ENCODE measurements at places on chromosomes 3 and 15.

- no peak for DNase-seq
Measured at GRCh38 chr3:25485673-25486072, 57.6 kb downstream of the RARB start.

DNA sequence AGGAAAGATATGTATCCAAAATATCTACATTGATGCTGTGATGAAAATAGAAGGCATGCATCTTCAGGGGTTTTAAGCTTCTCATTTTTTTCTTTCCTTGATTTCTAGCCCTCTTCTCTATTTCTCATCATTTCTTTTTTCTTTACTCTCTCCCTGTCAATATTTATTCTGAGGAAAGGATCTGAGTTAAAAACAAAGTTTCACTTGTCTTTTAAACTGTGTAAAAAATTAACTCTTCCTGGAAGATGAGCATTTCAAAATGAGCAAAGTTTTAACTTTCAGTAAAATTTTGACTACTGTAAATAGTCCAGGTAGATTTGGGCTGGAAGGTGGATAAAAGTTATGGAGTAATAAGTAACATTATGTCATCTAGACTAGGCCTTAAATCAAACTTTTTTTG lies 500.2 kb upstream of the GBE1 start:
- no peak for DNase-seq

- no peak for DNase-seq
Measured at GRCh38 chr15:63221346-63221745, 31.9 kb downstream of the RAB8B start.

GRCh38 chr15:99721104-99721778 lies 12.0 kb downstream of the LYSMD4 start:
- no peak for DNase-seq

DNA sequence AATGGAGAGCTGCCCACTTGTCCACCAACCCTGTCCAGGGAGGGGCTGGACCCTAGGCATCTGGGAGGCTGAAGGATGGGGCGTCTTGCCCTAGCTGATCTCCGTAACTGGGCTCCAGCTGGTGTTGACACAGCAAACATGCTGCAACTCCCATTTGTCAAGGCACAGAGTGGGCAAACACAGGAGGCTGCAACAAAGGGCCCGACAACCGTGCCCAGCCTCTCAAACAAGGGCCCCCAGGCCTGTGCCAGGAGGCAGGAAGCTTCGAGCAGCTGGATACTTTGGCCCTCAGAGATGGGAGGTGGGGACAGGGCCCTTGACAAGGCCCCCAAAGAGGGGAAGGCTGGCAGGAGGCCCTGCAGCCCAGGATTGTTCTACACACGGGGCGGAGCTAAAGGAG lies 64.2 kb upstream of the TMEM115 start:
- no peak for DNase-seq

GRCh38 chr3:127457094-127457475 lies 133.4 kb downstream of the TPRA1 start:
- no peak for DNase-seq

DNA sequence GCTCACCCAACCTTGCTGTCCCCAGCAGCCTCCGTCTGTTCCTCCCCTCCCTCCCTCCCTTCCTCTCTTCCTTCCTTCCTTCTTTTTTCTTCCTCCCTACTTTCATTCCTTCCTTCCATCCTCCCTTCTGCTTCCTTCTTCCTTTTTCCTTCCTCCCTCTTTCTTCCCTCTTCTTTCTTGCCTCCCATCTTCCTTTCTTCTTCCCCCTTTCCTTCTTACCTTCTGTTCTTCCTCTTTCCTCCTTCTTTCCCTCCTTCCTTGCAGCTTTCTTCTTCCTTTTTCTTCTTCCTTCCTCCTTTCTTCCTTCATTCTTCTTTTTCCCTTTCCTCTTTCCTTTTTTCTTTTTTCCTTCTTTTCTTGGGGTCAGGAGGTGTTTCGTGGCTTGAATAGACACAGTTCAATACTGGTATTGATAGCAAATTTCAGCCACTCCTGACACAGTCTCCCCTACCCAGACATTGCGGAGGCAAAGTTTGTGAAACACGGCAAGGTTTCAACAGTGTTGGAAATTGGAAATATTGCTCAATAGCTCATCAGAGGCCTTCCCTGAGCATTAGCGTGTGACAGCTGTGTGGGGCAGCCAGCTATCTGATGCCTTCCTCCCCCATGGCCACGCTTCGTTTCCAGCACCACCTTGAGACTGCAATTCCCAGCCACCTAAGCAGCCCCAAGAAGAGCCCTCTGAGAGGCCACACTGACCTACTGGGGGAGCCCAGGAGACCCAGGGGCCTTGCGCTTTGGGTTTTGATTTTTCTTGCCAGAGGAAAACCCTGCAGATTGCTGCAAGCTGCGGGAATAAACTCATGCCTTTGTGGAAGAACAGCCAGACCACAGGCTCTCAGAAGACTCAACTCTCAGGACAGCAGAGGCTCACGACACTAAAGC lies 82.2 kb downstream of the KLF15 start:
- no peak for DNase-seq

GRCh38 chr15:78651007-78651406 lies 10.0 kb upstream of the CHRNB4 start:
- no peak for DNase-seq

DNA sequence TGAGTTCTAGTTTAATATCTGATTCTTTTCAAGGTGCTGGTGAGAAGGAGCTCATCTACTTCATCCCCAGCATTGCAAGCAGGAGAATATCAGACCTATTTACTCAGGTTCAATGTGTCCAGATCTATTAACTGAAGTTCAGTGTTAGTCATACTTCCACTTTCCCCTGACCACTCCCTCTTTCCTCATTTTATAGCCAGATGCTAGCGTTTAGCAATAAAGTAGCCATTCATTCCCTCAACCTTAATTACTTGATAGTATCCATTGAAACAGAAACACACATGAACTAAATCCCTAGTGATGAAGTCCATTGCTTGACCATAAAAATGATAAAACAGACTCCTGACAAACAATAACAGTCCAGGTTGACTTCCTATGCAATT lies 60.0 kb downstream of the RPL22L1 start:
- no peak for DNase-seq

- peak; percentile 67 for DNase-seq
Measured at GRCh38 chr15:62770752-62771151, 271.8 kb upstream of the TPM1 start.

DNA sequence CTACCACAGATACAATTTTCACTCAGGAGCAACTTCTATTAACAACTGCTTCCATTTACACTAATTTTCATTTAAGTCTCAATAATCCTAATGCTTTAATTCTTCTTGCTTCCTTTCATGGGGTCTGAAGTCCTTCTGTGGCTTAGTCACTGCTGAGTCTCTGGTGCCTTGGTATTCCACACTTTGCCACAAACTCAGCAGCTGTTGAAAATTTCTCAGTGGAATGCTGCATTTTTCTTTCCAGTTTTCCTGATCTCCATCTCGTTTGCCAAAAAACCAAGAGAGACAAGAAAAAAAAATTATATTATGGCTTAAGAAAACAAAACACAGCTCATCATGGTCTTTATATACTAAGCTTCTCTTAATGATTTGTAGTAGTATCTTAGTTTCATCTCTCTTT lies 269.2 kb upstream of the AZI2 start:
- DNase-seq: no peak

- no peak for DNase-seq
Measured at GRCh38 chr3:139870000-139870675, 64.8 kb upstream of the CLSTN2 start.

GRCh38 chr3:124557433-124558232 lies 172.6 kb upstream of the UMPS start:
- DNase-seq: peak; percentile 16

GRCh38 chr3:153285194-153285641 lies 123.2 kb downstream of the RAP2B start:
- no peak for DNase-seq

DNA sequence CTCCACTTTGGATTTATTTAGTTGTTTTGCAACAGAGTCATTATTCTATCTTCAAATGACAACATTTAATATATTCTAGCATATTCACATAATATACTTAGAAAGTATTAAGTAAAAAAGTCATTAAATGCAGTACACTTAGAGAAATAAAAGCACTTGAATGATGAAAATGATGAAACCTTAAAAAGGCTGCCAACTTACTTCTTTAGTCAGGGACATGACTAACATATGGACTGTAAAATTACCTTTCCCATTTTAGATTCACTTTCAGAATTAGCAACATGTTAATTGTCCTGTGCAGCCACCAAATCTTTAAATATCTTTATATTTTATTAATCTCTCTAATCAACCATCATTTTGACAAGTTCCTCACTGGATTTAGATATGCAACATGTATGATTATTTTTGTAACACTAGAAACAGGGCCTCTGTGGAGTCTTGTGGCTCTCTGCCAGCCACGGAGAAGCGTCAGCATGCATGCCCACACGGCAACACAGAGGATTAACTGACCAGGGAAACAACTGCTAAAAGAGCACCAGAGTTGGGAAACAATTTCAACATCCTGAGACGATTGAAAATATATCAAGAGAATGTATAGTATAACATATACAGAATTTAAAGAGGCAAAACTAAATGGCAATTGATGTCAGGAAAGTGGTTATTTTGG lies 95.7 kb downstream of the ANO10 start:
- DNase-seq: no peak

- DNase-seq: no peak
Measured at GRCh38 chr3:64221571-64222257, 3.6 kb downstream of the PRICKLE2 start.

GRCh38 chr3:18008706-18009368 lies 266.4 kb upstream of the TBC1D5 start:
- peak; percentile 25 for DNase-seq

DNA sequence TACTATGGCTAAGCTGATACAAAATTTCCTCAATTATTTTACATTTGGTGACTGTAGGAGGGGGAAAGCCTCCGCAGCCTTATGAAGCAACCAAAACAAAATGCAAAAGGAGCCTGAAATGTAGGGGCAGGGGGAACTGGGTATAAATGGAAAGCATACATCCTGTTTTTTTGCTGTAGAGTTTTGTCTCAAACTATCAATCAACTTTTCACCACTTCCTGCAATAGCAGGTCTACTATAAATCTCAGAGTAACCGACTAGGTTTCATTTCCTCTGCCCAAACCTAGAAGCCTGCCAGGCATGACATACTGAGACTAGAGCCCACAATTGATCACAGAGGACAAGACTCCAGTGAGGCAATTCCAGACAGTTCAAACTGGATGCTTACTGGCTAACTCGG lies 91.3 kb downstream of the SHQ1 start:
- DNase-seq: no peak

DNA sequence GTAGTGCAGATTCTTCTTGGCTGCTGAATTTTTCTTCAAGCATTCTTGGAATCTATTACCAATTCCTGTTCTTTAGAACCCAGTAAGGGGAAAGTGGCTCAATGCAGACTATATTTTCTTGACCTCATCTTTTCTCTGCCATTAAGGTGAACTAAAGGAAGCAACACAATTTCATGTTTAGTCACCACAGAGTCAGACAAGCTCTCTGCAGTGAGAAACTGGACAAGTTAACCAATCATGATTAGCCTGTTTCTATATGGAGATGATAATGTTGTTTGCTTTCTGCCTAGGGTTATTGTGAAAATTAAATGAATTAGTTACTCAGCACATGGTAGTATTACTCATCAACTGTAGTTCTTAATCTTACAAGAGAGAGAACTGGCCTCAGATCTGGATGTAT lies 1075.1 kb downstream of the AGBL1 start:
- no peak for DNase-seq

- no peak for DNase-seq
Measured at GRCh38 chr3:149781741-149782140, 10.6 kb downstream of the ANKUB1 start.

- DNase-seq: no peak
Measured at GRCh38 chr3:48690846-48691458, 5.2 kb upstream of the NCKIPSD start.

DNA sequence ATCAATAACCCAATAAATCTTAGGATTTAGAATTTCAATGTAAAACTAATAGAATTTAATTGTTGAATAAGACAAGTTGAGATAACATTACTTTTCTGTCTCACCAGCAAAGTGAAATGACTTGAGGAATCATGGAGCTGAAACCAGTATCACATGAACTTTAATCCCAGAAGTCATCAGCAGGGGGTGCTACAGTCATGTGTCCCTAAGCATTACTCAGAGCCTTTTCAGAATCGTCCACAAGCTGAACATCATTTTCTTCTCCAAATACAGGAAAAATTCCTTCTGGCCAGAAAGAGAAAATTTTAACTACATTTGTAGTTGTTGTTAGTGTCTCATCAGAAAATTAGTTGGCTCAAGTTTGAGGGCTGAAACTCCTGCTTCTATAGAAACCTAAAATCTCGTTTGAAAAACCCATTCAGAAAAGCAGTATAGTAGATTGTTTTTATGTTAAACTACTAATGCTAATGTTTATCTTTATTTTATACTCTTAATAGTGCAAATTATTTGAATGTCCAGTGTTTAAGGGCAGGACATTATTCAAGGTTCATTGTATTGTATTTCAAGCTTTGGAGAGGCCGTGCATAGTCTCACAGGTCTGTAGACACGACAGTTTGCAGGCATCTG lies 384.1 kb downstream of the PLOD2 start:
- DNase-seq: peak; percentile 24

GRCh38 chr3:109432833-109433232 lies 95.5 kb upstream of the DPPA4 start:
- no peak for DNase-seq

GRCh38 chr3:154952553-154952952 lies 127.6 kb upstream of the MME start:
- no peak for DNase-seq

GRCh38 chr3:144822671-144823070 lies 851.0 kb downstream of the DIPK2A start:
- DNase-seq: no peak

DNA sequence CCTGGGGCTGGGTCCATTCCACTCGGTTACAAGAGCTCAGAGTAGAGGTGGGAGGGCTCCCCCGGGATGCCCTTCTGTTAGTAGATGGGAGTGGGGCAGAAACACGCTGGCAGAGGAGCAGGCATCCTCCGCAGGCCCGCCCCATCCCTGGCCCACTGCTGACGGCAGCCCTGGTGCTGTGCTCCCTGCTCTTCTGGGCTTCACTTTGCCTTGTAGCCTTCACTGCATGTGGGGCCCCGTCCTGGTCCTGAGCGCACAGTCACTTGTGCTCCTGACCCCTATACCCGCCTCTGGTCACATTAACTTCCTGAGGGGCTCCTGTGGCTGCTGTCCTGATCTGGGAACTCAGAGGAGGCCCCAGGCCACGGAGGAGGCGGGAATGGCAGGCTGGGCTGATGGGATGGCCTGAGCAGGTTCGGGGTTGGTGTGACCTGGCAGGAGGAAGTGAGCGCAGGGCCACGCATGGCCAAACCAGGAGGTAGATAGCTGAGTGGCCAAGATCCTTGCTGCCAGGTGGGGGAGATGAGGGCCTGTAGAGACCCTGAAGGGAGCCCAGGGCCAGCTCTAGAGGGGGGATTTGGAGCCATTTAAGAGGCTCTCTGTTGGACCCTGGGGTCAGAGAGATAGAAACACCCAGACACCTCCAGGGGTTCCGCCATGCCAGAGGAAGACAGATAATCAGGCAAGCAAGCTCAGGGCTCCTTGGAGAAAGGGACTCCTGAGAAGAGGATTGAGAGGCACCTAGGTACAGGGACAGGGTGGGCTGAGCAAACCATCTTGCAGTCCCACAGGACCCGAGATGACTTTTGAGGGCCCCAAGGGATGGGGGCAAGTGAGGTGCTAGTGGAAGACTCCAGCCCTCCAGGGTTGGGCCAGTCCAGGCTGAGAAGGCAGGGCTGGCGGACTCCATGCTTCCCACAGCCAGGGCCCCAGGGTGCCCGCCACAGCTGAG lies 92.2 kb upstream of the PRR23E start:
- no peak for DNase-seq

Data from T1000 (cell line).